ENCODE measurements at places on chromosomes 7 and 10.

DNA sequence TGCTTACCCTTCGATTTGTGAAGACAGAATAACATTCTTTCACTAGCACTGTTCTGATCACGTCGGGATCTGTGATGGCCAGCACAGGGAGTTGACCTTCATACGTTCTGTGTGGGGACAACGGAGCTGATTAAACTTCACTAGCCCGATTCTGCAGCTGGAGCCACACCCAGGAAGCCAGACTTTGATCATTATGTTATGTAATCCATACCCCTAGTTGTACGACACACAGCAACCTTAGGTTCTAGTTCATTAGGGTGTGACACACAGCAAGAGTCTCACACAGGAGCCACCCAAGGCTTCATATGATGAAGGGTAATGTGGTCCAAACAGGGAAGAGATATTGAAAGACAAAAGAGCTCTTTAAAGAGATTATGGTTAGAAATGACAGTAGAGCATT lies 7.2 kb downstream of the CYP3A5 start:
- peaks cover 2% of the 10 kb centered on the region for H3K36me3 ChIP-seq
- no peak for DNase-seq
- H3K4me1 ChIP-seq: no peaks in the 10 kb centered on the region
- H3K27me3 ChIP-seq: no peaks in the 10 kb centered on the region
- H3K27ac ChIP-seq: no peak overlapping the region

GRCh38 chr10:132223611-132224342 lies 37.0 kb downstream of the DPYSL4 start:
- H3K4me1 ChIP-seq: no peaks in the 10 kb centered on the region
- no peaks in the 10 kb centered on the region for H3K27me3 ChIP-seq
- H3K27ac ChIP-seq: no peak overlapping the region

GRCh38 chr10:62239994-62240393 lies 28.6 kb downstream of the RTKN2 start:
- H3K4me3 ChIP-seq: no peak overlapping the region
- H3K4me1 ChIP-seq: peaks cover 71% of the 10 kb centered on the region
- peak overlapping the region; percentile 76 for H3K27ac ChIP-seq
- DNase-seq: no peak
- no peaks in the 10 kb centered on the region for H3K27me3 ChIP-seq
- no peaks in the 10 kb centered on the region for H3K36me3 ChIP-seq

DNA sequence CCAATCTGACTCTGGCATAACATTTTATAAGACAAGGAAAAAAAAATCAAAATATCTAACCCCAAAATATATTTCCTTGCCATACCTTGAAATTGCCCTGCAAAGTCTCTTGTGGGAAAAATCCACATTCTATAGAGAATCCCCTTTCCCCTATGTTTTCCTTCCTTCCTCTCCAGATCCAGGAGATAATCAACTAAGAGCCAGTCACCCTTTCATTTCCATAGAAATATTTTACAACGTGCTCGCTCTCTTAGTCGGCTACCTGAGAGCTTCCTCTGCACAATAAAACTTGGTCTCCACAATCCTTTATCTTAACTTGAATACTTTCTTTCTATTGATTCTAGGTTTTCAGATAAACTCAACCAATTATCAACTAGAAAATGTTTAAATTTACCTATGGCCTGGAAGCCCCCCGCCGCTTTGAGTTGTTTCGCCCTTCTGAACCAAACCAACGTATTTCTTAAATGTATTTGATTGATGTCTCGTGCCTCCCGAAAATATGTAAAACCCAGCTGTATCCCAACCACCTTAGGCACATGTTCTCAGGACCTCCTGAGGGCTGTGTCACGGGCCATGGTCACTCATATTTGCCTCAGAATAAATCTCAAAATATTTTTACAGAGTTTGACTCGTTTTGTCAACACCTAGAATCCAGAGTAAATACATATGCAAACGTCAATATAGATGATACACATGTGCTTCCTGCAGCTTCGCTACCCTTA lies 869 bp downstream of the PSAP start:
- peak overlapping the region; percentile 81 for H3K27ac ChIP-seq
- DNase-seq: no peak
- peak overlapping the region; percentile 87 for H3K4me3 ChIP-seq
- peaks cover 45% of the 10 kb centered on the region for H3K4me1 ChIP-seq
- no peaks in the 10 kb centered on the region for H3K36me3 ChIP-seq
- no peaks in the 10 kb centered on the region for H3K27me3 ChIP-seq

- peaks cover 2% of the 10 kb centered on the region for H3K27me3 ChIP-seq
- no peak for DNase-seq
- H3K4me1 ChIP-seq: no peaks in the 10 kb centered on the region
- no peak overlapping the region for H3K4me3 ChIP-seq
Observed at GRCh38 chr10:11698691-11699549, 43.3 kb upstream of the ECHDC3 start.

DNA sequence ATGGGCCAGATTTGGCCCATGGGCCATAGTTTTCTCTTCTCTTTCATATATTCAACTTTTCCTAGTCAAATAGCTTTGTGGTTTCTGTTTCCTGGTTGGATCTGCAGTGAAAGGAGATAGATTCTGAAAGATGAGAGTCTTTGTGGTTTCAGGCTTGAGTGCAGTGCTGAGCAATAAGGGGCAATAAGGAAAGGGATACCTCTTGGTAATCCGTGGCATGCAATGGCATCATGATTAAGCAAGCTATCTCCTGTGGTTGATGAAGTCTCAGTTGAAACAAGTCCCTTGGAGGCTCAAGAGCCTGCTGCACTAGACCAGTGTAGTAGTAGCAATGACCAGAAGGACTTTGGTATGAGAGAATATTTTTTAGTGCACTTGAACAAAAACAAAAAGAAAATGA lies 187.7 kb upstream of the CNTNAP2 start:
- DNase-seq: no peak
- H3K27ac ChIP-seq: no peak overlapping the region
- no peaks in the 10 kb centered on the region for H3K36me3 ChIP-seq
- H3K4me3 ChIP-seq: no peak overlapping the region
- no peaks in the 10 kb centered on the region for H3K27me3 ChIP-seq
